NT2/D1 (cell line): ENCODE measurements at places on chromosomes 2 and 18.
A peak's percentile ranks its signal among the peaks of the same experiment; 100 is the strongest.

DNA sequence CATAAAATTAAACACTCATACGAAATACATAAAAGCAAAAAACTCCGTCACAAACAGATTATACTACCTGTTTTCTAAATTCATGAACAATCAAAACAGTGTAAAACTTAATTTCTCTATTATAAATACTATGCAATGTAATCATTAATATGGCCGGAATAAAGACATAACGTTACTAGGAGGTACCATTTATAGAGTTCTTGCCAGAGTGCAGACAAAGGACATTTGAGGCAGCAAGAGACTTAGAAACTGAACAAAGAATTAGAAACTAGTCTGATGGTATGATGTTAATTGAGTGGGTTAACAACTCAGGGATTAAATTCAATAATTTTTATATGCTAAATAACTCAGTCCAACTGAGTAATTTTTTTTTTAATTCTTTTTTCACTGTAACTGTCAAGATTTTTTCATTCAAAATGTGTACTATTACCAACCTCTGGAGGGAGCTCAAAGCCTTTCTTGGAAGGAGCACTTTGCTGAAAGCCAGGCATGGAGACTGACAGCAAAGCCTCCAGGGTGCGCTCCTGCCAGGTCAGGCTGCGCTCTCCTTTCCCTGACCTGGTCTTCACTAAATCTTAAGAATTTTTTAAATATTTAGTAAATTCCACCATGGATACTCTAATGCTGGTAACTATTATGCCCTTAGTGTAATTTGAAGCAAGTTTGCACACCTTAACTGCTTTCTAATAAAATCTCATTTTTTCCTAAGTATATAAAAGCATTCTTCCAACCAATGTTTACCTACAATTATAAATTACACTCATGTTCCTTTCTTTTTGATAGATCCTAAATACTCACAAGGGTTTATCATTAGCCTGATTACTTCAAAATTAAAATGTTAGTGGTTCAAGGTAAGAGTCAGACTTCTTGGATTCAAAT lies 34.1 kb downstream of the WDR35 start:
- peak; percentile 54 for DNase-seq

DNA sequence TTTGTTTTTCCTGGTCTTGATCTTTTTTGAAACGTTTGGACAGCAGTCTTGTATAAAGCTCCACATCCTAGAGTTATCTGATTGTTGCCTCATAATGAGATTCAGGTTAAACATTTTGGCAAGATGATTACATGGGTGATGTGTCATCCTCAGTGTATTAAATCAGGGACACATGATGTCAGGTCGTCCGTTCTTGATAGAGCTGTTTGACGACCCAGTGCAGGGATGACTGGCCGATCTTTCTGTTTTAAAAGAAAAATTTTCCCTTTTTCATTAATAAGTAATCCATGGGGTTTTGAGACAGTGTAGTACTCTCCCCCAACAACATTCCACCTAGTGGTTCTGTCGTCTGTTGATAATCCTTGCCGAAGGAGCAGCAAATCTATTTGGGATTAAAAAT lies 44.5 kb upstream of the SERPINB2 start:
- DNase-seq, result no peak

DNA sequence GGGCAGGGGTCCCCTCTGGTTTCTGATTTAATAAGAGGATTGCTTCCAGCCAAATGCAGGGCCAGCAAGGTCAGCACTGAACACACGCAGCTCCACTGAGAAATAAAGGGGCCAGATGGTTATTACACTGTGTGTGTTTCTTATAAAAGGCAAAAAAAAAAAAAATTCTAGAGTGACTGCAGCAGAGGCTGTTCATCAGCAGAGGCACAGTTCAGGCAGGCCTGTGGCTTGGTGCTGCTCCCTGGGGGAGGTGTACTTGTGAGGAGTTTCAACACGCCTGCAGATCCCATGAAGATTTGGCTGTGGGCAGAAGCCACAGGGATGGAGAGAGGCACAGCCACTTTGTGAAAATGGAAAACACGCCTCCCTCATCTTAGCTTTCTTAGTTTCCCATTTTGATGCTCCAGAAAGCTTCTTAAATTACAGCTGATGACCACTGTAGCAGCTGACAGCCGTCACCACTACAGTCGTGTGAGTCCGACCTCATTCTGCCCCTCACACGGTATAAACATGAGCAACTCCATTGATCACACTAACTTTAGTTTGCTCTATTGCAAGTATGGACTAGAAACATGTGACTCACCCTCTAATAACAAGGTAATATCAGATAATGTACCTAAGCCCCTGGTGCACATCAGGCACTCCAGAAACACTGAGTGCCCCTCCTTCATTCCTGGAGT lies 726.5 kb upstream of the RAB6C start:
- no peak for DNase-seq

GRCh38 chr2:39636306-39636705 lies 29.4 kb upstream of the TMEM178A start:
- no peak for DNase-seq

GRCh38 chr2:66442516-66443185 lies 7.7 kb downstream of the MEIS1 start:
- DNase-seq, result no peak

- DNase-seq, result no peak
Measured at GRCh38 chr18:3262234-3263131, 550 bp downstream of the MYL12B start.

DNA sequence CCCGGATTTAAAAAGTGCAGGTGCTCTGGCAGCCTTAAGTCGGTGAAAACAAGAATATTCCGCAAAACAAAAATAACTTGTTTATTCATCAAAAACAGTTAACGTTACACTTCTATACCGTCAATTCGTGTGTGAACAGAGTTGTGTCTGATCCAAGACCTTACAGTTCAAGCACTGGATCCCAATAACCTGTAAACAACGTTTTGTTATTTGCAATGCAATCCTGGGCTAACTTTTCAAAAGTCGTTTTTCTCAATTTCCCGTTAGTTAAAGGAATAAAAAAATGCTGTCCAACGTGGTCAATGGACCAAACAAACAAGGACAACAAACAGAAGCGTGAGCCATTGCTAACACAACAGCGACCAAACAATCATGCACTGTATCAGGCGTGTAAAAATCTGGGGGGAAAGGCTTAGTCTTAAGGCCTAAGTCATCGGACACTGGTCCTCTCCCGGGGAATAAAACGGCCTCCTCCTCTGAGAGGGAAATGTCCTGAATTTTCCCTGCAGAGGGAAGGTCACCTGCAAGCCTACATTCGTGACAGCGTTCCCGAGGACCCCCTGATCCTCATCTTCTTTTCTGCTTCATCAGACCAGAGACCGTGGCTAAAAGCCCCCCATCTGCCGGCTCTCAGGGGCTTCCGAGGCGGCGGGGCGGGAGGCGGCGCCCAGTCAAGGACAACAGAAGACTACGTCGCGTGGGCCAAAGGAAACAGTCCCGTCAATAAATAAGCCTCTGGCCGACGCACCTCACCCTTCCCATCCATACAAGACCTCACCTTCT lies 490 bp downstream of the NDUFS1 start:
- DNase-seq, result no peak

DNA sequence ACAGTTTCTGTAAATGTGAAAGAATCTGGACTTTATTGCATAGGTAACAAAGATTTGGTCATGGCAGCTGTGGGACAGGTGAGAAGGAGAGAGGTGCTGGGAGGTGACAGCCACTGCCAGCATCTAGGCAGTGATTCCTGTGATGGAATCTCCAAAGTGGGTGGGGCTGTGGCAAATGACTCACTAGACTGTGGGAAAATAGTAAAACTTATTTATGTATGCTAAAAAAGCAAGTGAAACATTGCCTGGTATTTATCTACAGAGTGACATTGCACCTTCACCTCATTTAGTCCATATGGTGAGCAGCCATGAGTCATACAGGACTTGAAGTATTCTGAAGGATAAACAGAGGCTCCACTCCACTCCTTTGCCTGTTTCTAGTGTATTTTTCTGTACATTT lies 145.3 kb upstream of the MEX3C start:
- DNase-seq, result no peak

DNA sequence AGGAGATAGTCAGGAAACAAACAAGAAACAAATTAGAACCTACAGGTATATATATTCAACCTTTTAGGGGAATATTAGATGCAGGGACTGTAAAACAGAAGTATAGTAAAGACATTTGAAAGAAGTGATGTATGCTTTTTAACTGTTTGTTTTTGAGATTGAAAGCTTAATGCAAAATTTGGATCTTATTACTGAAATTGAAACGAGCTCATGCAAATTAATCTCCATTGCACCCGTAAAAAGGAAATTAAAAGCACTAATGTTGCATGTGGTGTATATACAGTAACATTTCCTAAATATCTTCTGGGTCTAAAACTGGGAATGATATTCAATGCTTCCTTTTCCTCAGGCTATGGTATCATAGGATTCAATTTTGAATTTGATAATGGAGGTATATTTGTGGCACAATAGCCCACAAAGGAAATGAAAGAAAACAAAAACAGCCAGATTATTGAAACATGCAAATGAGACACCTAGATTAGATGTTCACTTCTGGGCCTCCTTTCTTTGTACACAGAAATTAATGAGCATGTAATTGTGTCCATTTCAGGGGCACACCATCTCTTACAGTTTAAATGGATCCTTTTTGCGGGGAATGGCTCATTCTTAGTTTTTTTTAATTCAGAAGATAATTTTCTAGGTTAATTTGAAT lies 1.6 kb upstream of the ELOA2 start:
- DNase-seq, result no peak

- DNase-seq, result no peak
Measured at GRCh38 chr2:169711751-169712509, 17.7 kb downstream of the PHOSPHO2 start.

GRCh38 chr2:209074711-209075110 lies 349.1 kb upstream of the MAP2 start:
- DNase-seq, result no peak

DNA sequence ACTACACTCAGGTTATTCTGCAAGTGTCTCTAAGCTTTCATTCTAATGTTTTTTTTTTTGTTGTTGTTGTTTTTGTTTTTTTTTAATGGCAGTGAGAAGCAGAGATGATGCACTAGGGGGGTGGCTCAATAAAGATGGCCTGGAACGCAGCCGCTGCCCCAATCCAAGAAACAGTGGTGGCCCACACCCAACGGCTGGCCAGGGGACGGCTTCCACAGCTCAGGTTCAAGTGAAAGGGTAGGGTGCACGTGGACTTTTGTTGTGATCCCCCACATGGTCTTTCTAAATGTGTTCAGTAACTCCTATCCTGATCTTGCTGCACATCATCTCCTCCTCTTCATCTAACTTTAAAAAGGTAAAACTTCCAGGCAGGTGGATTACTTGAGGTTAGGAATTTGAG lies 190.1 kb downstream of the NDUFA10 start:
- DNase-seq, result no peak

GRCh38 chr18:78788161-78788560 lies 191.5 kb upstream of the SALL3 start:
- DNase-seq, result no peak

GRCh38 chr2:150462770-150463169 lies 24.7 kb downstream of the RND3 start:
- no peak for DNase-seq

GRCh38 chr2:224982226-224982625 lies 60.0 kb downstream of the DOCK10 start:
- DNase-seq, result no peak

DNA sequence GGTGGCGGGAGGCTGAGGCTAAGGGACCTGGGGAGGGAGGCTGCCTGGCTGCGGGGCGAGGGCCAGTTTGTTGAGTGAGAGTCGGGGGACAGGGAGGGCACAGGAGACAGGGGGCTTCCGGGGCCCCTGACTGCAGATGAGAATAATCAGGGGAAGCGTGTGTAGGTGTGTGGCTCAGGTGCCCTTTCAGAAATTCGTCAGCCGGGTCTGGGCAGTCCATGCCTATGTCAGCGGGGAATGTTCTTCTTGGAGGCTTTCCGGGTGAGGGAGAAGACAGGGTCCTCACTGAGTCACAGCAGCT lies 52.3 kb upstream of the OTOF start:
- no peak for DNase-seq

GRCh38 chr2:168722592-168722991 lies 79.8 kb upstream of the NOSTRIN start:
- DNase-seq, result no peak
